ENCODE measurements at places on chromosomes 6 and 20.

DNA sequence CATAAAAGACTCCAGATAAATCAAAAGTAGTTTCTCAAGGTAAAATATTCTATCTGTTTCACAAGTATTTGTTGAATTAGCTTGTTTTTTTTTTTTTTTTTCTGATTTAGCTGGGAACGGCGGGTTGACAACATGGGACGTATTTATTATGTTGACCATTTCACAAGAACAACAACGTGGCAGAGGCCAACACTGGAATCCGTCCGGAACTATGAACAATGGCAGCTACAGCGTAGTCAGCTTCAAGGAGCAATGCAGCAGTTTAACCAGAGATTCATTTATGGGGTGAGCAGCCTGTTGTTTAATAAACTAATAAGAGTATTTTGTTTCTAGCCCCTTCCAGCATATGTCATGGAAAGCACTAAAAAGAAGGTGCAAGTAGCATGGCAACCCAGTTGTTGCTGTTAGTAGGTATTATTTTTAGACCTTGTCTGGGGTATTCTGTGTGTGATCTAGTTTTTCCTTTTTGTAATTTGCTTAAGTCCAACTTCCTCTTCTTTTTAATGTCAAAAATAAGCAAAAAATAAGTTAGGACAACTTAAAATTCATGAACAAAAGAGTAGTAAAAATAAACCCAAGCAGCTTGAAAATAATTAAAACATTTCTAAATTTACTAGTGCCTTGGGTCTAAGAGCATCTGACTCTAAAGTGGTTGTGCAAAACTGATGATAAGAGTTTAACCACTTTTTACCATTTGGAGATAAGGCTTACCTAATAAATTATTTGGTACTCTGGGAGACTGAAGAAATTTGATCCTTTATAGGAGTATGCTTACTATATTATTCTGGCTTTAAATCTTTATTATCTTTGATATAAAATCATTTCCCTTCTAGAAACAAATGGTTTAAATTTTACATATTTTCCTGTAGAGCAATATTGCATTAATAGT, 70.8 kb upstream of the DYNLRB1 start:
- ATAC-seq = no peak
- no peak overlapping the region for H3K27ac ChIP-seq
- H3K27me3 ChIP-seq = no peaks in the 10 kb centered on the region
- no peak overlapping the region for H3K4me3 ChIP-seq
- H3K4me1 ChIP-seq = peaks cover 16% of the 10 kb centered on the region

DNA sequence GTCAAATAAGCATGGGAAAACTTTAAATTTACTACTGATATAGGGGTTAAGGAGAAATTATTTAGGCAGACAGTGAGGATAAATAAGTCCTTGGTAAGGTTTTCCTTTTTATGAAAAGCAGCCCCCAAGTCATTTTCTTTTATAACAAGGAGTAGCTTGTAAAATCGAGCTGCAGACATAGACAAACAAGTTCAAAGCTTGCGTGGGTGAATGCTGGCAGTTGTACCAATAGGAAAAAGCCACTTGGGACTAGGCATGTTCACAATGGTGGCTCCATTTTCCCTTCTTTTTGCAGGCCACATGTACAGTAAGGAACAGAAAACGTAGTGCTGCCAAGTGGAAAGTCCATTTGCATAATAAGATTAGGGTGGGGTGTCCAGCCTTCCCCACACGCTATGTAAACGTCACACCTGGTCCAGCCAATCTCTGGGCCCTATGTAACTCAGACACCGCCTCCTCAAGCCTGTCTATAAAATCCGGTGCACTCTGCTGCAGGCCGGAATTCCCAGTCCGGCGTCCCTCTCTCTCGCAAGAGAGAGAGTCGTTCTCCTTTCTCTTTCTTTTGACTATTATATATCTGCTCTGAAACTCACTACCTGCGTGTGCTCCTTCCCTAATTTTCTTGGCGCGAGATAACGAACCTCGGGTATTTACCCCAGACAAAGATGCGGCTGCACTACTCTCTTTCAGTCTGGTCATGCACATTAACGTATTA, 217.1 kb upstream of the MAN1A1 start:
- H3K27me3 ChIP-seq = peaks cover 7% of the 10 kb centered on the region
- ATAC-seq = no peak
- H3K4me3 ChIP-seq = no peak overlapping the region
- H3K4me1 ChIP-seq = no peaks in the 10 kb centered on the region
- no peak overlapping the region for H3K27ac ChIP-seq

DNA sequence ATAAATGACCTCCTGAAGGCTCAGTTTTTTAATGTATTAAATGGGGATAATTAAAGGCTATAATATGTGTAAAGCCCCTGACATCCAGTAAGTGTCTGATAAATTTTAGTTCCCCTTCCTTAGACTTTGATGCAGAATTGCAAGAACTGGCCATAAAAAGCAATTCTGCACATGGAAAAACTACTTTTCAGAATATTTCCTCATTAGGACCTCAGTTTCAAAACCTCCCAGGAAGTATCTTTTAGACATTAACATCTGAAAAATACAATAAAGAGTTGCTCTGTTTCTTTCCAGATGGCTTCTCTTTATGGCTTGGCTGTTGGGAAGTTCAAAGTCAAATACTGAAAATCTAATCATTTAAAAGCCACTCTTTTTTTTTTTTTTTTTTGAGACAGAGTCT, 106.3 kb upstream of the ZNF217 start:
- no peaks in the 10 kb centered on the region for H3K27me3 ChIP-seq
- H3K36me3 ChIP-seq = no peaks in the 10 kb centered on the region
- no peak for ATAC-seq

DNA sequence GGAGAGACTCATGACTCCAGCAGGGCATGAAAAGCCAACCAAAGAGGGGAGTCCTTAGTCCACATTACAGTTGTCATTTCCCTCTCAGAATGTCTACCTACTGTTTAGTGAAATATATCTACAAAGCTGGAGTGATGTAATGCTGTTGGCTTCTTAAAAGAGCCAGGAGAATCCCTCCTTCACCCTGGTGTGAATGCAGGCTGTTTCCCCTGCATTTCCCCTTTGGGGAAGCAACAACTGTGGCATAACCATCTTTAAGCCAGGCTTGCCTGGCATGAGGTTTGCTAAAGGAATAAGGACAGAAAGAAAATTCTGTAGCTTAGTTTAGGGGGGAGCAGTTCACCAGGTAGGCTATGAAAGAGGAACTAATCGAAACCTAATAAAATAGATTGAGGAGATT, 129.5 kb downstream of the CRYBG1 start:
- no peak overlapping the region for H3K4me3 ChIP-seq
- peaks cover 10% of the 10 kb centered on the region for H3K27me3 ChIP-seq
- peaks cover 11% of the 10 kb centered on the region for H3K4me1 ChIP-seq
- no peak for ATAC-seq
- no peaks in the 10 kb centered on the region for H3K36me3 ChIP-seq

DNA sequence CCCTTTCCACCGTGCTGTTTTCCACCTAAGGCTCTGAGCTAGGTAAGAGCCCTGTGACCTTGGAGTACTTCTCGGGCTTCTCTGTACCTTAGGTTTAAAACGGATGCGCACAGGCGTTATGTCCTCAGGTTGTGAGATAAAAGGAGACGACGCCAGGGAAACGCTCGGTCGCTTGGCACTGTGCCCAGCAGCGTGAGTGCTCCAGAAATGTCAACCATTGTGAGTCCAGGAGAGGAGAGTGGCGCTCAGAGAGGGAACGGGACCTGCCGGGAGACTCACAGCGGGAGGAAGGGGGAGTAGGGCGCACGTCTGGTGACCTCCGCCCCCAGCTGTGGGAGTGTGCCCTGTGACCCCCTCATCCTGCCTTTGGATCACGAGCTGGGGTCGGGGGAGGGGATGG, 33.8 kb upstream of the SCRT2 start:
- H3K4me3 ChIP-seq = no peak overlapping the region
- no peak overlapping the region for H3K27ac ChIP-seq
- H3K36me3 ChIP-seq = no peaks in the 10 kb centered on the region
- no peak for ATAC-seq

- no peaks in the 10 kb centered on the region for H3K27me3 ChIP-seq
- peak; percentile 30 for ATAC-seq
- H3K4me1 ChIP-seq = peaks cover 6% of the 10 kb centered on the region
- H3K4me3 ChIP-seq = peak overlapping the region; percentile 92
These were observed 637 bp downstream of the ARID1B start for GRCh38 chr6:156777577-156778453.

DNA sequence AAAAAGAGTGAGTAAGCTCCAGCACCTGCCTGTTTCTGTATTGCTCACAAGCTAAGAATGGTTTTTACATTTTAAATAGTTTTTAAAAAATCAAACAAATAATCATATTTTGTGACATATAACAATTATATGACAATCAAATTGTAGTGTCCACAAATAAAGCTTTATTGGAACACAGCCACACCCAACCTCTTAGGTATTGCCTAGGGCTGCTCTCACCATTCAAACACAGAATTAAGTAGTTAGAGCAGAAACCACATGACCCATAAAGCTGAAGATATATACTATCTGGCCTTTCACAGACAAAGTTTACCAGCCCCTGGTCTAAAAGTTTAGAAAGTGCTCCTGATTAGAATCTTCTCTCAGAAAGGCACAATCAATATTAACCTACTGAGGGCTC, 11.2 kb downstream of the TNFRSF21 start:
- no peaks in the 10 kb centered on the region for H3K36me3 ChIP-seq
- peaks cover 29% of the 10 kb centered on the region for H3K27me3 ChIP-seq
- ATAC-seq = no peak
- no peak overlapping the region for H3K4me3 ChIP-seq
- H3K27ac ChIP-seq = no peak overlapping the region

DNA sequence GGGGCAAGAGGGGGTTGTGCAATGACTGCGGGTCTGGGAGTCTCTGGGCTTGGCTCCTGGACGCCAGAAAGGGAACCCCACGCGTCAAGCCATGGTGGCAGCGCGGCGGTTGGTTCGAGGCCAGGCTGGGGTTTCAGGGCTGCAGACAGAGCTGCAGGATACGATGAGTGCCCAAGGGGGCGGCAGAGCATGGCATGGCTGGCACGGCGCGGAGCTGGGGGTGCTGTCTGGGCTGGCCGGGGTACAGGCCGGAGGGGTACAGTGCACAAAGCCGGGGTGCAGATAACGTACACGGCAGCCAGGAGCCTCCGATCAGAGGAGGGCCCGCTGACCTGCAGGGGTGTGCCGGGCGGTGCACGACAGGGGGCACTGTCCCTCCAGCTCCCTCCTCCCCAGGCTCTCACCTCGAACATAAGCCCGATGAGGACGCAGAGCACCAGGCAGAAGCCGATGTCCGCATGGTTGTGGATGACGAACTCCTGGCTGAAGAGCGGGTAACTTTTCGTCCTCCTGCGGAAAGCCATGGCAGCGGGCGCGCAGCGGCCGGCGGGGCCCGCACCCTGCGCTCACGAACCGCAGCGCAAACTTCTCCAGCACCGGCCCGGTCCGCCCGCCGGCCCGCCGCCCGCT, 353 bp downstream of the TRAM2 start:
- H3K36me3 ChIP-seq = no peaks in the 10 kb centered on the region
- ATAC-seq = peak; percentile 77
- H3K4me3 ChIP-seq = peak overlapping the region; percentile 65
- H3K4me1 ChIP-seq = peaks cover 22% of the 10 kb centered on the region
- peak overlapping the region; percentile 56 for H3K27ac ChIP-seq

GRCh38 chr6:137119196-137120104, 54.0 kb downstream of the IL22RA2 start:
- no peaks in the 10 kb centered on the region for H3K27me3 ChIP-seq
- H3K27ac ChIP-seq = no peak overlapping the region
- ATAC-seq = no peak
- H3K4me3 ChIP-seq = no peak overlapping the region
- no peaks in the 10 kb centered on the region for H3K36me3 ChIP-seq

DNA sequence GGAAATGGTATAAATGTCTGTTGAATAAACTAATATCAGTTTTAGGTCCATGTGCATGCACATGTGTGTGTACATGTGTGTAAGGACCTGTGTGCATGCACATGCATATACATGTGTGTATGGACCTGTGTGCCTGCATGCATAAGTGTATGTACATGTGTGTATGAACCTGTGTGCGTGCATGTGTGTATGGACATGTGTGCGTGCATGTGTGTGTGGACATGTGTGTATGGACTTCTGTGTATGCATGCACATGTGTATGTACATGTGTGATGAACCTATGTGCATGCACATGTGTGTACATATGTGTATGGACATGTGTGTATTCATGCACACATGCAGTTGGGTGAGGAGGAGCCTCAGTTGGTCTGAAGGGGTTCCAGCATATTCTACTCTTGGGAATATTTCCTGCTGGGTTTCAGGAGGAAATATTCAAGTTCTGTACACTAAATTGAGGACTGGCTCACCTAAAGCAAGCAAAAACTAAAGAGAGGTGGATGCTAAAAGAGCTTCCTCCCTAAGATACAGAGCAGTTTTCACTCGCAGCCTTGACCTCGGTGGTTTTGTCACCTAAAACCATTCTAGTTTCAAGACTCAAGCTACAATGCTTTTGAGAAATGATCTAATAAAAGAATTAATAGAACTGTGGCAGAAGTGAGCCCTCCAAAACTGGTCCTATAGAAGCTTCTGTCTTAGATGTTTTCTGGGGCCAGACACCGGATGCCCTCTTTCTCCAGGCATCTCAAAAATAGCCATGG, 742.8 kb downstream of the MAFB start:
- no peaks in the 10 kb centered on the region for H3K27me3 ChIP-seq
- ATAC-seq = no peak
- H3K36me3 ChIP-seq = no peaks in the 10 kb centered on the region
- no peaks in the 10 kb centered on the region for H3K4me1 ChIP-seq
- no peak overlapping the region for H3K4me3 ChIP-seq

GRCh38 chr6:134015719-134016557, 36.5 kb downstream of the SLC2A12 start:
- H3K4me3 ChIP-seq = no peak overlapping the region
- peaks cover 17% of the 10 kb centered on the region for H3K27me3 ChIP-seq
- ATAC-seq = no peak

- ATAC-seq = no peak
- peaks cover 34% of the 10 kb centered on the region for H3K27me3 ChIP-seq
- H3K36me3 ChIP-seq = no peaks in the 10 kb centered on the region
- H3K4me1 ChIP-seq = no peaks in the 10 kb centered on the region
- H3K27ac ChIP-seq = no peak within 1 kb of the TSS
These were observed at the start of gene EMILIN3 for GRCh38 chr20:41366546-41367392. Gene EMILIN3 (minus strand): TSS chr20:41366818. CDS start chr20:41366634, 184 bp downstream.

DNA sequence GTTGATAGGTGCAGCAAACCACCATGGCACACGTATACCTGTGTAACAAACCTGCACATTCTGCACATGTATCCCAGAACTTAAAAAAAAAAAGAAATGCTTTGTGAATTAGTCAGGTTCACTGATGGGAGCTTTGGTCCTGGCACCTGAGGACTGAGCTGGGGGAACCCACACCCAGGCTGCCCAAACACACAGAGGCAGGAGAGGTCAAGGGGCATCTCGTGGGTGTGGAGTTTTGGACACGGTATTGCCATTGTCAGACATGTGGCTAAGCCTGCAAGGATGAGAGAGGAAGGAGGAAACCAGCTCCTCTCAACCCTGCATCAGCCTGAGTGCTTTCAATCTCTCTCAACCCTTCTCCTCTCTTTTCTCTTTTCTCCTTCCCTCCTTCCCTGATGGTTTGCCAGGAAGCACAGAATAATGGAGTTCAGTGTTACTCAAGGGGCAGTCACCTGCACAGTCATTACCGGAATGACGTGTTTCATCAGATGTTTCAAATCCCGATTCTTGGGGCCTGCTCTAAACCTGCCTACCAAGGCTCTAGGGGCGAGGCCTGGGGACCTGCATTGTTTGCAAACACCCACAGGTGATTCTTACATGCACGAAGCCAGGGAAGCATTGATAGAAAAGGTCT, 89.9 kb upstream of the NEDD9 start:
- peaks cover 50% of the 10 kb centered on the region for H3K4me1 ChIP-seq
- H3K36me3 ChIP-seq = peaks cover 53% of the 10 kb centered on the region
- H3K27ac ChIP-seq = peak overlapping the region; percentile 72
- ATAC-seq = no peak
- H3K4me3 ChIP-seq = no peak overlapping the region
- H3K27me3 ChIP-seq = no peaks in the 10 kb centered on the region

All from activated T-helper 17 cell treated with anti-CD3 and anti-CD28 coated beads, Interleukin-2, amount 50 U/mL, for 72 hours (primary cell).